SK-MEL-5 (cell line): ENCODE measurements at places on chromosomes 6 and 20.

- no peak for DNase-seq
These were observed 40.3 kb downstream of the STX11 start for GRCh38 chr6:144190593-144190992.

- DNase-seq, result peak; percentile 66
These were observed 41.4 kb upstream of the TMEM181 start for GRCh38 chr6:158518191-158519127.

- DNase-seq, result no peak
These were observed 81.4 kb downstream of the LAMA2 start for GRCh38 chr6:128964233-128964755.

DNA sequence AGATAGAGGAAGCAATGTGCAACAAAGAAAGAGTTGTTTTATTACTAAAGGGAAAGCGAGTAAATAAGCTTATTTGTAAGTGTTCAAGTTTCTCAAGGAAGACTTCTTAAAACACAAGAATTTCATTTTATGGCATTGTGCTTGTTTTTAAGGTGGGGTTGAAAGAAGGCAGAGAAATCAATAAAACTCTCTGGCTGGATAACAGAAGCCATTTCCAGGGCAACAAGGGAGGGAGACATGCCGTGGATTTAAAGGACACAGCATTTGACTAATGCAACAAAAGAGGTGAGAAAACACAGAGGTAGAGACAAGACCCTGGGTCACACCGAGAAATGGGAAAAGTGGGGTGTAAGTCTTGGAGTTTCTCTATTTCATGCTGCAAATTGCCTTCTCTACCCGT is 28.8 kb upstream of the GMPR start:
- no peak for DNase-seq

GRCh38 chr6:166201878-166202277 is 34.2 kb upstream of the TBXT start:
- no peak for DNase-seq

DNA sequence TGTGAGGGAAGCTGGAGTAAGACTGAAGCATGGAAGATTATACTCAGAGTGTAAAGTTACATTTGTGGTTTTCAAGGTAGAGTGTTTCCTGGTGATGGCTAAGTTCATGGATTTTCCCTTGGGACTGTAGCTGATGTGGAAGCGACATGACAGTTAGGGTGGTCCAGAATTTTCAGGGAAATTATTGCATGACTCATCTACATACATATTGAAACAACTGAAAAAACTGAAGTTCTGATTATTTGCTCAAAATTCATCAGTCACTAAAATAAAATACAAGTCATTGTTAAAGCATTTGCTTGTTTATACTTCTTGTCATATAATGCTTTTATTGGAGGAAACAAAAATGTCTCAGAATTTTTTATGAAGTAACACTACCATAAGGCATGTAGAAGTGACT is 700.0 kb downstream of the RFPL4B start:
- no peak for DNase-seq
